ENCODE measurements at places on chromosomes 2 and 18. TPM values are rescaled to one million over a fixed set of nuclear protein-coding genes. Genes with fewer than 3 reads are reported as not detected.

DNA sequence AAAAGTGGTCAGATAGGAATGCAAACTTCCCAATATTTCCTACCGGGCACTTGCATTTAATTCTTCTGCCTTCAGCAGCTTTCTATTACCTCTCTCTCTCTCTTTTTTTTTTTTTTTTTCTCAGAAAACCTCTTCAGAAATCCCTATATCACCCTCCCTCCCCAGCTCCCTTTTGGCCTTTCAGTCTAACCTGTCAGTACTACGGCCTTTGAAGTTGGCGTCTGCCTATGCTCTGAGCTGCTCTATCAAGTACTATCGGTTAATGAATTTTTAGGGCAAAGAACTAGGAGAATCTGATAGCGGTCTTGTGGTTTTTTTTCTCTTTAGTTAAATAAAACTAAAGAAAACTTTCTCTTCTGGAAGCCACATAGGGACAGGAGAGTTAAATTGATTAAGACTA, 122.4 kb upstream of the MAPRE2 start:
- no peak for DNase-seq

GRCh38 chr2:121076885-121077549, 208.0 kb downstream of the TFCP2L1 start:
- DNase-seq = peak; percentile 76

GRCh38 chr2:238939521-238940403, 91.9 kb downstream of the TWIST2 start:
- DNase-seq = no peak

The HK2 gene
- 25.3 TPM for polyA plus RNA-seq

DNA sequence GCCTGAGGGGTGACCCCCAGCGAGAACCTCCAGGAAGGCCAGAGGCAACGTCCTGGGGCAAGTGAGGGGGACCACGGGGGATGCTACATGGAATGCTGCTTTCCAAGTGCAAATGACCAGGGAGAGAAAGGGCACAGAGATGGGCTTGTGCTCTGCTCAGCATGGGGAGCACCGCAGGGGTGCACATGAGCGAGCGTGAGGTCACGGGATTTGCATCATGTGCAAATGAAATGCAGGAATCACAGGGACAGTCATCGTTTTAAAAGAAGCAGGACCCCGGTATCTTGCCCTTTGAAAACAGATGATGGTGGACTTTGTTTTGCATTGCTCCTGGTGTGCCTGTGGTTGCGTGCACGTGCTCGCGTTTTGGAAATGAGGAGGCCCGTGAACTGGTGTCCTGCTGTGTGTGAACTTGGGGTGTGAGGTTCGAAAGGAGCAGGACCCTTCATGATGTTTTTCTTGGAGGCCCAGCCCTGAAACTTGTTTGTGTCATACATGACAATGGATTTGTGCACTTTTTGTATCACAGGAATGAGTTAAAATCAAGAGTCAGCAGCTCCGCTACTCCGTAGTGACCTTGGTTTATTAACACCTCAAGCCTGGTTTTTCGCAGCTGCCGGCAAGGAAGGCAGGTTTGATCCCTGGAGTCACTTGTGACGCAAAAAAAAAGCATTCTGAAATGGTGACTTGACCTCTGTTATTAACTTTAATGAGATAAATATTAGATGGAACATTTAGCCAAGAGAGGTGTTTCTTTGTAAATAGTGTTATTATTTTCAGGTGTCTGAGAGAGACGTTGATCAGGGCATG, 234.5 kb downstream of the LDLRAD4 start:
- DNase-seq = no peak

DNA sequence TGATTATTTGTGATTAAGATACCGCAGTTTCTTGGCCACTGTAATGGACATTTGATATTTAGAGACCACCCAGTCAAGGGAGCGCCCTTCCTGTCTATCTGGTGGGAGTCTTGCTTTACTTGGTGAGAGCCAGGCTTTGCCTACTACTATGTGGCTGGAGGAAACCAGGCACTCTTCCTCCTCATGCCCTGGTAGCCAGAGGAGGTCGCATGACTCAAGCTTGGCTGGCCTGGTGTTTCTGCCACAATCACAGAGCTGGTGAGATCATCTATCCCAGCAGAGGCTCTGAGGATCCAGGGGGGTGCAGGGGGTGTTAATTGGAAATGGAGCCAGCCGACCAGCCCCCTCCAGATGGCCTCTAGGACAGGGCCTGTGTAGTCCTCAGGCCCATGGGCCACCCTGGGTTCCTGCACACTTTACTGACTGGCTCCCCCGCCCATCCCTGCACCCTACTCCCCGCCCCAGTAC, 46.8 kb upstream of the BIN1 start:
- peak; percentile 96 for DNase-seq

DNA sequence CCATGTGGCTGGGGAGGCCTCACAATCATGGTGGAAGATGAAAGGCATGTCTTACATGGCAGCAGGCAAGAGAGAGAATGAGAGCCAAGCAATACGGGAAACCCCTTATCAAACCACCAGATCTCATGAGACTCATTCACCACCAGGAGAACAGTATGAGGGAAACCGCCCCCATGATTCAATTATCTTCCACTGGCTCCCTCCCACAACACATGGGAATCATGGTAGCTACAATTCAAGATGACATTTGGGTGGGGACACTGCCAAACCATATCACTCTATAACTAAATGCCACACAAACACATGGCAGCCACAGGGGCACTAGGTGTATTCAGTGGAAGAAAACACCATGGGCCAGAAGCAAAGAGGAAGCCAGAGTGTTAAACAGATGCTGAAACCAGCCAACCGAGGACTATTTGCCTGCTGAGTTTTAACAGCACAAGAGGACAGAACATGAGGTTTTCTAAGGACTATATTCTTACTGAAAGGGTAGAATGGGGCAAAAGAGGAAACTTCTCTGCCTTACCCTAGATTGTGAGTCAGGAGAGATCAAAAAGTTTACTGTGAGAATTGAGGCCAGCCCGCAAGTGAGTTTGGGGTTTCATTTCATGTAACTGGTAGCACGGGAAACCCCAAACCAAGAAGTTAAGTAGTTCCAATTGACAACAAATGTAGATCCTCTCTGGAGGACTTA, 49.2 kb downstream of the SIGLEC15 start:
- peak; percentile 31 for DNase-seq

DNA sequence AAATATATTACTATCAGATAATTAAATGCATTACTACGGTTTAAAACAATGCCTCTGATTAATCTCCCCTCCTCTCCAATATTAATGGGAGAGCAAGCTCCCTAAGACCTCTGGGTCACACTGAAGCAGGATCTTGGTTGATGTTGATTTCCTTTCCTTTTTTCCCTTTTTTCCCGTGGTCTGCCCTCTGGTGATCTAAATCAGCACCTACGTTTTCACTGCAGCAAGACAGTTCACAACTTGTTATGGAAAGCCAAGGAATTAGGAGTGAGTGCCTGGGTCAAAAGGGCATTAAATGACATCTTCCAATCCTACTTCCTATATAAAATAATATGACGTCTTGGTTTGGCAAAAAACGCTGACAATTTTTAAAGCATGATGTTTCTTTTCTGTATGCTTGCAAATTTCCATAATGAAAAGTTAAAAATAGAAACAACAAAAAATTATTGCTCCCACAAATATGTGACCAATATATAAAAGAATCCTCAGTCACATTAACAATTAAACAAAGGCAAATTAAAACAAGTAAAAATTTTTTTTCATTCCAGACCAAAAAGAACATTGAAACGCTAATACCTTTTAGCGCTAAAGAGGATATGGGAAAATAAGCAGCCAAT, 7.9 kb upstream of the CFAP36 start:
- peak; percentile 65 for DNase-seq

The PGAP1 gene
- polyA plus RNA-seq = 2.5 TPM

The MLPH gene
- 14.9 TPM for polyA plus RNA-seq

GRCh38 chr18:45275367-45276113, 339.7 kb upstream of the SLC14A2 start:
- peak; percentile 24 for DNase-seq

The DPP10 gene
- not detected for polyA plus RNA-seq

DNA sequence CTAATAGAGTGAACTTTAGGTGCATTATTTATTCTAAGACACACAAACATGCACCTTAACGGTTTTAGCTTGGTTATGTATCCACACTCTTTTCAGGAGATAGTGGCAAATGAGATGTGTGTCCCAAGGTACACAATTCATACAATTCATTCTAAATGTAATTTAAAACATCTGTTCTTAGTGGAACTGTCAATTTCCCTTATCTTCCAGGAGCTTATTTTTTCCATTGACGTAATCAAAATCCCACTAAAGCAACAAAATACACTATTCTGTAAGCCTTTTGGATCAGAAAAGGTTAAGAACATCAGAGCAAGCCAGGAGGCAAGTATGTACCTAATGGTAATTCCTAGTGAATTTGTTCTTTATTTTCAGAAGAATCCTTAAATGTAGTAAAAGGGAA, 19.8 kb downstream of the EIF2AK3 start:
- no peak for DNase-seq

The PLCD4 gene
- 1.6 TPM for polyA plus RNA-seq

- DNase-seq = peak; percentile 48
Observed at GRCh38 chr2:53987336-53987921, 16.6 kb upstream of the PSME4 start.

DNA sequence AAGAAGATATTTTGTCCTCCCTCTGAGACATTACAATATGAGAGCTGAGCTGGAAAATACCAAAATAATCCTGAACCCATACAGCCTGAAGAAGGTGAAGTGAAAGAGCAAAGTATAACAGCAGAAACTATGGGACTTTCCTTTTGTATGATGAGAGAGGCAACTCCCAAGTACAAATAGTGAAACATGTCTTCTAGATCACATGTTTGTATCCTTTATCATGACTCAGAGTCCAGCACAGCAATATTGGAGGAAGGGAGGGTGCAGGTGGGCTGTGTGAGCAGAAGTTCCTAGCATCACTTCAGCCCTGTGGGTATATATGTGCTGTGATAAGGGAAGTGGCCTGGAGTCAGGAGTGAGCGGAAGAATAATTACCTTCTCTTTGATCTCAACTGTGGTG, 265.6 kb upstream of the NRXN1 start:
- DNase-seq = no peak

DNA sequence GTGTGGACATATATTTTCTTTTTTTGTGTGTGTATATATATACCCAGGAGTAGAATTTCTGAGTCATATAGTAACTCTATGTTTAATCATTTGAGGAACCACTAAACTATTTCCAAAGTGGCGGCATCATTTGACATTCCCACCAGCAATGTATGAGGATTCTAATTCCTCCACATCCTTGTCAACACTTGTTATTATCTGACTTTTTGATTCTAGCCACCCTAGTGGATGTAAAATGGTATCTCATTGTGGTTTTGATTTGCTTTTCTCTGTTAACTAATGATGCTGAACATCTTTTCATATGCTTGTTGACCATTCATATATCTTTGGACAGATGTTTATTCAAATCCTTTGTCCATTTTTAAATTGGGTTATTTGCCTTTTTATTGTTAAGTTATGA, 120.3 kb downstream of the TGFA start:
- no peak for DNase-seq

The B3GNT7 gene
- polyA plus RNA-seq = not detected

GRCh38 chr2:177282181-177282641, 17.7 kb upstream of the NFE2L2 start:
- DNase-seq = peak; percentile 26

The GTF3C2 gene
- polyA plus RNA-seq = 26.4 TPM

DNA sequence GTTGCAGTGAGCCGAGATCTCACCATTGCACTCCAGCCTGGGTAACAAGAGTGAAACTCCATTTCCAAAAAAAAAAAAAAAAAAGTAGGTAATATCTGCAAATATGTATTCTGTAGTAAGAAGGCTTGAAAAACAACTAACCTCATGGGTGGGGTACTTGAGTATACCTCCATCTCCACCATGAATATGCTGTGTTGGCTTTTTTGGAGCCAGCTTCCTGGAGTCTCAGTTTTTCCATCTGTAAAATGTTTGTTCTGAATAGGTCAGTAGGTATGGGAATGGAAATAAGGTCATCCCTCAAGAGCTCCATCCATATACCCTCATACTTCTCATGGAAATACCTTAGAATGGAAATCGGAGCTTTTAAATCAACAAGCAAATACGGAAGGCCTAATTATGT, 430.0 kb upstream of the FAM98A start:
- no peak for DNase-seq

The AMER3 gene
- polyA plus RNA-seq = not detected

GRCh38 chr2:158662421-158662820, 132.7 kb upstream of the DAPL1 start:
- no peak for DNase-seq

- no peak for DNase-seq
Observed at GRCh38 chr18:23540867-23541266, 37.6 kb downstream of the RMC1 start.

The SCN7A gene
- polyA plus RNA-seq = not detected

The PARD6G gene
- polyA plus RNA-seq = 0.42 TPM

The SPTBN1 gene
- 57.7 TPM for polyA plus RNA-seq

The NCKAP5 gene
- 0.38 TPM for polyA plus RNA-seq

Measured in GM23248 (cell line).